ENCODE measurements at places on chromosomes 12 and 14. TPM values are rescaled to one million over a fixed set of nuclear protein-coding genes. Genes with fewer than 3 reads are reported as not detected.

DNA sequence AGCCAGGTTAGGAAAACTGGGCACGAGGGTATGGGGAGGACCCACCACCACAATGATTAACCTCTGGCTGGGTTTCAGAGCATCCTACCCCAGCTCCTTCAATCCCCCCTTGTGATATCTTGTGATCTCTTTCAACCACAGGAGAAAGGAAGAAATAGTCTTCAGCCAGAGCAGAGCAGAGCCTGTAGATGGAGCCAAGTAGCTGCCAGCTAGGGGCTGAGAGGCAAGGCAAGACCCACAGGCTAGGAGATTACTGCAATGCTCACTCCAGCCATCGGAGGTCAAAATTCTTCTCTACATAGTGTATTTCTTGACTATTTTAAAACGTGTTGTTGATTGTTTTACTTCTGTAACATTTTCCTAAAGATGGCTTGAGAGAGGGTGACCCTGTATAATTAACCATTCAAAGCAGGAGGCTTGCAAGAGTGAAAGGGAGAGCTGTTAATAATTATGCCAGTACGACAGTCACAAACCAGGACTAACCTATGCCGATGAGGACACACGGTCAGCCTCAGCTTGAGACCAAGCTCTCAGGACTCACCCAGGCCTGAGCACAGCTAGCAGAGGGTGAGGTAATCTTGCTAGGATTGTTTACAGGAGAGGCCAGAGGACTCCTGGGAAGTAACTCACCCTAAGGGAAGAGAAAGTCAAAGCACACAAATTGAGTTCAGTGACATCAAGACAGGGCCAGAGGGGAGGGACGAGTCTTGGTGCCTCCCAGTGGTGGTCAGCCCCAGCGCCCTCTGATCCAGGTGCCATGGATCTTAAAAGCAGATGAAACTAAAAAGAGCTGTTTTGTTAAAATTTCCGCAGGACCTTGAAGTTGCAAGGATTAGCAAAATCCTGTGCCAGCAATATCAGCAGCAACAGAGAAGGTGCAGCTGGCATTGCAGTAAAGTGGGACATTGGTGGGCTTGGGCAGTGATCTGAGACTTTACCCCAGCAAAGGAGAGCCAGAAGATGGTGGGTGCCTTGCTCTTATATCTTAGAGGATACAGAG lies 29.8 kb upstream of the CDKN3 start:
- peak; percentile 81 for DNase-seq

The SRSF9 gene
- total RNA-seq = 148 TPM

The CLEC6A gene
- total RNA-seq = not detected

- no peak for DNase-seq
Measured at GRCh38 chr12:94190623-94191022, 42.2 kb downstream of the PLXNC1 start.

GRCh38 chr14:65213316-65213715 lies 111.0 kb upstream of the MAX start:
- no peak for DNase-seq

Measured in fibroblast of villous mesenchyme (primary cell).